Calu3 (cell line): ENCODE measurements at places on chromosomes 12 and 14. TPM values are rescaled to one million over a fixed set of nuclear protein-coding genes. Genes with fewer than 3 reads are reported as not detected.

TOGARAM1 gene
- total RNA-seq = 15.1 TPM in 2 replicates

DHRS2 gene
- 1.8 and 3.0 TPM in 2 replicates for total RNA-seq

GRCh38 chr14:71890541-71890940, 41.7 kb upstream of the RGS6 start:
- no peak overlapping the region for H3K4me3 ChIP-seq
- no peak for DNase-seq
- H3K27me3 ChIP-seq = peaks cover 73% of the 10 kb centered on the region

DNA sequence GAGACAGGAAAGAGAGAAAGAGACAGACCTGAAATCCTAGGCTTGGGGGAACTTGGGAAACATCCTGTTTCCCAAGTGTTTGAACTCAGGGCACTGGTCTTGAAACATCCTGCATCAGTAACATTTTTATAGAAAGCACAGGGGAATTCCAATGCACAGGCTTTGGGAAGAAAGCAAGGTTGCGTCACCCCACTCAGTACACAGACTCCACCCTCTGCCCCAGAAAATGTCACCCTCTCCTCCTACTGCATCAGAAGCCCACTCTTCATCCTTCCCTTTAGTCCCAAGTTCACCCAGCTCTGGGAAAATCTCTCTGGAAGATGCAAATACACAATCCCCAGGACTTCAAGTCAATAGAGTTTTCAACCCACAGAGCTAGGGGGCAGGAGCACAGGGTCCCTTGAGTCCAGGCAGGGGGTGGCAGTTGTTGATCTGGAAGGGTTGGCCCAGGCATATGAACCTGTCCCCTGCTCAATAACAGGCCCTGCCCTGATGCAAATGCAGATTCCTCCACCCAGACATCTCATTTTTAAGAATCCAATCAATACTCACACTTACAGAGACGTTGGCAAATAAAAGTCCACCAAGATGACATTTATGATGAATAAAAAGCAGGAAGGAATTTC, 1.7 kb downstream of the RDH16 start:
- no peaks in the 10 kb centered on the region for H3K36me3 ChIP-seq
- H3K27ac ChIP-seq = no peak overlapping the region
- no peak overlapping the region for H3K4me3 ChIP-seq
- peaks cover 74% of the 10 kb centered on the region for H3K27me3 ChIP-seq
- peaks cover 21% of the 10 kb centered on the region for H3K4me1 ChIP-seq
- DNase-seq = no peak

GRCh38 chr14:73943083-73943482, 6.8 kb downstream of the FAM161B start:
- H3K36me3 ChIP-seq = peaks cover 5% of the 10 kb centered on the region
- H3K27me3 ChIP-seq = peaks cover 13% of the 10 kb centered on the region
- no peak overlapping the region for H3K4me3 ChIP-seq
- H3K27ac ChIP-seq = peak overlapping the region; percentile 76
- H3K4me1 ChIP-seq = peaks cover 12% of the 10 kb centered on the region

- no peak overlapping the region for H3K27ac ChIP-seq
- peaks cover 46% of the 10 kb centered on the region for H3K27me3 ChIP-seq
- H3K4me1 ChIP-seq = no peaks in the 10 kb centered on the region
- no peak for DNase-seq
- no peaks in the 10 kb centered on the region for H3K36me3 ChIP-seq
These were observed 27.6 kb downstream of the PLXNC1 start for GRCh38 chr12:94175763-94176668.

- H3K27ac ChIP-seq = no peak overlapping the region
- no peak for DNase-seq
- no peaks in the 10 kb centered on the region for H3K36me3 ChIP-seq
- H3K4me1 ChIP-seq = no peaks in the 10 kb centered on the region
- H3K27me3 ChIP-seq = peaks cover 19% of the 10 kb centered on the region
These were observed 33.6 kb upstream of the TMX1 start for GRCh38 chr14:51206462-51206861.
